Astrocyte of the spinal cord (primary cell): ENCODE measurements at places on chromosomes 5 and 9.

DNA sequence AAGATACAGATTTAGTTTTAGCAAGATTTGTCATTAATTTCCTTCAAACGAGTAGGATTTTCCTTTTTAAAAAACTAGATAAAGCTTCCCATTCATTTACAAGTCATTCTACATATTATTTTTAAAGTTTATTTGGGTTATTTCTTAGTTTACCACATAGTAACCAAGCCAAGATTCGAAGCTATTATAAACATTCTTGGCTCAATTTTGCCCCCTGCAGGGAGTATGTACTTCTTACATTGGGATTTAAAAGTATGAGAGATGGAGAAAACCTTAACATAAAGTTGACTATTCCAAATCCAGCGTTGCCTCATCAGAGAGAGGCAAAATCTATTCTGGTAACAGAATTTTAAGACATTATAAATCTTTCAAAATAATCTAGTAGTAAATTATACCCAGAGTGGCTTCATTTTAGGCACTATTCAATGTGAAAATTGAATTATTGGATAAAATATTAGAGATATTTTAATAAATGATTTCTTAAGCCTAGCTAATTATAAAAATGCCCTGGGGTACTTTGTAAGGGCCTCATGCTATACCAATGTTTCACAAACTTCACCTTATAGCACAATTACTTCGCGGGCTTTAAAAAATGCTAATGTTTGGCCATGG is 39.1 kb downstream of the FBN2 start:
- peak; percentile 84 for DNase-seq

DNA sequence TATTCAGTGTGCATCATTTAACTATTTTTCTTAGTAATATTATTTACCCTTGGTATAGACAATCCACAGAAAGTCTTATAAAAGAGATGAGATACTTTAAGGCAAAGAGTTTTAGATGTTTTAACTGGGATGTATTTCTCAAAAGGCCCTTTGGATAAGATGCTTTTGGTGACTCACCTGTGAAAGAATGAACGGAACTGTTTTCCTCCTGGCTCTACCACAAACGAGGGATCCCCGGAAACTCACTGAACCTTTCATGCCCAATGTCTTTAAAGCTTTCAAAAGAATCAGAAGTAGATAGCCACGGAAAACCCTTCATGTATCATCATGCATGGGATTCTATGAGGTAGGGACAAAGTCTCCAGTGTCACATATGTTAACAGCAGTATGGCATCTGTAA is 1.6 kb downstream of the ZNF782 start:
- no peak for DNase-seq

GRCh38 chr9:20684875-20685696 is 1.0 kb downstream of the FOCAD start:
- peak; percentile 75 for DNase-seq

DNA sequence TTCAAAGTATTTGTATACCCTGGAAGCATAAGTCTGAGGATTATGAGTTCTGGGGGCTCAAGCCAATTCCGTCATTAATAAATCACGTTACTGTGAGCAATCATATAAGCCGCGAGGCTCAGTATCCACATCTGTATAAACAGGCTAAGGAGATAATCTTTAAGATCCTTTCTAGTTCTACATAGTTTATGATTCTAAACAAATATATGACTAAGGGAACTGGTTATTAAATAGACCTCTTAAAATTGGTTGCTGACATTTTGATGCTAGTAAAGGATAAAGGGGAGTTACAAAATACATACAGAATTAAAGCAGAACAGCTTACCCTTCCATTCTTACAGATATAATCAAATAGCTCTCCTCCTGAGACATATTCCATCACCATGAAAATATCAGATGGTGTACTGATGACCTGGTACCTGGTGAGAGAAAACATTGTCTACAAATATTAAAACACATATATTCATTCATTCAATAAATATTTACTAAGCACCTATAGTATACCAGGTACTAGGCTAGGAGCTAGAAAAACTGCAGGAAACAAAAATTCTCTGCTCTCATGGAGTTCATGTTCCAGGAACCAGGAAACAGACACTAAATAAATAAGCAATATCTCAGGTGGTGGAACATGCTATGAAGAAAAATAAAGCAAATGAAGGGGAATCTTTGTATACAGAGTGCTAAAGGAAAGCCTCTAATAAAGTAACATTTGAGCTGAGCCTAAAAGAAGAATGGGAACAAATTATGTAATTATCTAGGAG is 19.5 kb upstream of the TTC33 start:
- no peak for DNase-seq

- peak; percentile 54 for DNase-seq
Observed at GRCh38 chr5:50666261-50667022, at the start of gene PARP8. Gene PARP8, plus strand, starts transcription at chr5:50666637. Its CDS starts 459 bp downstream, at chr5:50667096.

DNA sequence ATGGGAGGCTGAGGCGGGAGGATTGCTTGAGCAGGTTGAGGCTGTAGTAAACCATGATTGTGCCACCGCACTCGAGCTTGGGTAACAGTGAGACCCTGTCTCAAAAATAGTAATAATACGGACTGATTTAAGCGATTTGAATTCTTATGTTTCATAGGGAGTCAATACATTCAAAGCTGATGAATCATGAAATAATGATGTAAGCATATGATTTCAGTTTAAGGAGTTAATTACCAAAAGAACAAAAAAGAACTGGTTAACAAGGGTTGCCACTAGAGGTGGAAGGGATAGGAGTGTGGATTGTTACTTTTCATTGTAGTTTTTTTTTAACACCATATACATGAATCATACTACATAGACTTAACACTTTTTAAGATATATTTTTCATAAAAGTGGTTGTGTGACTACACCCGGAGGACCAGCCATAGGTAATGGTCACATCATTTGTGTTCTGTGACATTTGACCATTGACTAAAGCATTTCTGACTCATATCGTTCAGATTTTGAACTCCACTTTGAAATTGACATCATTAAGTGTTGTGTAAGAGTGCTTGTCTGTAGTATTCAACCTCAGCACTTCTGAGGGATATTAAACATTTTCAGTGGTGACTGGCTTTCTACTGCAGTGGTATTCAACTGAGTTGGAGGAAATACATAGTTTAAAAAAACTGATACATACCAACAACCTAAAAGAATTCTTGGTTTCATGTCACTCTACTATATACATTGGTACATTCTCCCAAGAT is 7.0 kb downstream of the TRMT10B start:
- peak; percentile 55 for DNase-seq

GRCh38 chr9:38422555-38423260 is 1.5 kb downstream of the IGFBPL1 start:
- no peak for DNase-seq

DNA sequence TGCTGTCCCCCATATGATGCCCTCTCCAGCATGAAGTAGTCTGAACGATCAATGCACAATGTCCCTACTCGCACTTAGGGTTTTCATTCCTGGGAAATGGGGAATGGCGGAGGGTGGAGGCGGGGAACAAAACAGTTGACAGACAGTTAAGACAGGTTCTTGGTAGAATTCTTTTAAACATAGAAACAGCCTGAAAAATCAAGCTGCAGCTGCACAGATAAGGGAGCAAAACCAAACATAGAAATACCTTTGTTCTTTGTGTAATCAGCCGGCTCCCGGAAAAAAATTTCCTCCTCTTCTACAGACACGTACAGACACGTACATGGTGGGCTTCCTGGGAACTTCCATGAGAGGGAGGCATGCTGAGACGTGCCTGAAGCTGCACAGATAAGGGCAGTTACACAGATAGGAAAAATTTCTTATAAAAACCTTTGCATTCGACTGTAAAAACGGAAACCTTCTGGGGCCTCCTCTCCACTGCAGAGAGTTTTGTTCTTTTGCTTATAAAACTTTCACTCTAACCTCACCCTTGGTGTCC is 662.4 kb upstream of the PTPRD start:
- no peak for DNase-seq

DNA sequence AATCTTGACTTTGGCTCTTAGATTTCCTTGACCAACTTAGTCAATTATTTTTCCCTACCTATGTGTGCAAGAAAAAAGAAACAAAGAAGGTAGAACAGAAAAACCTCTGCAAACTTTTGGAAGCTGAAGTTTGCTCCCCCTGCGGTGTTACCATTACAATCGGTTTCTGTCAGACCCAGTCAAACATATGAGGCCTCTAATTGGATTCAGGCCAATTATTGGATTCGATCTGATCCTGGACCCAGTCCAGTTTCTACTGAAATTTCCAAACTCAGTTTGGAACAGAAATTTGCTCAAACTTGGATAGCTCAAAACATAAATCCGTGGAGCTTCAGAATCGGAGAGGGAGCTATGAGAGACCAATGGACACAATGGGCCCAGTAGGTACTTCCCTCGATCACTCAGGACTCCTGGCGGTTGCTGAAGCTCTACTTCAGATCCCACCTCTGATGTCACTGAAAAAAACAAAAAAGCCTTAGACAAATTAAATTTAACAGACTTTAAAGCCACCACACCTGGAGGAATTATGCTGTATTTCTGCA is 523.9 kb downstream of the DMRTA1 start:
- DNase-seq = no peak

DNA sequence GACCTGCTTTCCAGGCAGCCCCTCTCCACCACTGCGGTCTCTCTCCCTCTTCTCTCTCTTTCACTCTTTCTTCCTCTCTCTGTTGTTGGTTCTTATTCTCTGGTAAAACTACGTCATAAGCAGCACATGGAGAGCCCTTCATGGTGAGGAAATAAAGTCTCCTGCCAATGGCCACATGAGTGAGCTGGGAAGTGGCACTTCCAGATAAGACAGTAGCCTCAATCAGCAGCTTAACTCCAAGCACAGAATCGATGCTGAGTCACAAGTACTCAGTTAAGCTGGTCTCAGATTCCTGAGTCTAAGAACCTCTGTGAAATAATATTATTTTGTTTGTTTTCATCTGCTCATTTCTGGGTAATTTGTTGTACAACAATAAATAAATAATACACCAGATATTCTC is 500.1 kb downstream of the GABRG2 start:
- no peak for DNase-seq

DNA sequence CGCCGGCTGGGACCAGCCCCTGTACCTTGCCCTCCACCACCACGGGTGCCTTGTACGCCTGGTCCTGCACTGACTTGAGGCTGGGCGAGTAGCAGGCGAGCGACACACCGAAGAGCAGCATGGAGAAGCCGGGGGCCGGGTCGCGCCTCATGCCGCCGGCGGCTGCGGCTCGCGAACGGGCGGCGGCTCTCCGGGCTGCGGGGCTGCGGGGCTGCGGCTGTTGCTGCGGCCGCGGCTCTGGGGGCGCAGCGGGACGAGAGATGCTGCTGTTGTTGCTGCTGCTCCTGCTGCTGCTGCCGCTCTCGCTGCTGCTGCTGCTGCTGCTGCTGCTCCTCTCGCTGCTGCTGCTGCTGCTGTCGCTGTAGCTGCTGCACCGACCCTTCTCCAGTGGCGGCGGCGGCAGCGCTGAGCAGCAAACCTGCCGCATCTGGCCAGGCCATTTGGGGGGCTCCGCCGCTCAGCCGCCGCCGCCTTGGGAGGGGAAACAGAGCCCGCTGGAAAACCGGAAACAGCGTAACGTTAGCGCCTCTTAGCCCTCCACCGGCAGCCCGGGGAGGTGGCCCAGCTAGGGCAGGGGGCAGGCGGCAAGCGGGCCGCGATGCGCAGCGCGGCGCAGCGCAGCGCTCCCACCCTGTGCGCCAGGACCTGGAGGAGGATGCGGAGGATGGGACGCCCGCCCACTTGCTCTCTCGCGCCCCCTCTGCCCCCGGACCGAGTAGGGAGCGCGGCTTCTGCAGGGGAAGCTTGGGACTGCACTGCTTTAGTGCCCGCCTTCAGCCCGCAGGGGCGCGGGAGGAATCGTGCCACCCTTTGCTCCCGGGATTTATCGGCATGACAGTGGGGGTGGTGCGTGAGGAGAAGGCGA is at the start of gene NRG2:
Gene NRG2 (minus strand): TSS at position 657 of the 865 bp plus-strand sequence.
- DNase-seq = peak; percentile 45

DNA sequence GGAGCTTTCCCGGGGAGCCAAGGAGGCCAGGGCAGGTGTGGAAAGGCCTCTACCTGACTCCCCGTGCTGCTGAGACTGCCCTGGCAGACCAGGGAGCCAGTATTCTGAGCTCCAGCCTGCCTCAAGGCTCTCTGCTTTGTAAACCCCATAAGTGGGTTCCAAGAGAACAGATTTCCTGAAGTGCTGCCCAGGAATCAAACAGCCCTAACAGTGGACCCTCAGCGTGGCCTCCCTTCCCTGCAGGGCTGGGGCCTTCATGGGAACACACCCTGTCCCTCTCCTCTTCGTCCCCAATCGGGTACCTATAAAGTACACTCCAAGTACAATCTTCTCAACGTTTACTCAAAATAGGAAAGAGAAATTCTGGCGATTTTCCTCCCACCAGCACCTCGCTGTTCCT is 252.5 kb downstream of the FSTL4 start:
- DNase-seq = no peak

DNA sequence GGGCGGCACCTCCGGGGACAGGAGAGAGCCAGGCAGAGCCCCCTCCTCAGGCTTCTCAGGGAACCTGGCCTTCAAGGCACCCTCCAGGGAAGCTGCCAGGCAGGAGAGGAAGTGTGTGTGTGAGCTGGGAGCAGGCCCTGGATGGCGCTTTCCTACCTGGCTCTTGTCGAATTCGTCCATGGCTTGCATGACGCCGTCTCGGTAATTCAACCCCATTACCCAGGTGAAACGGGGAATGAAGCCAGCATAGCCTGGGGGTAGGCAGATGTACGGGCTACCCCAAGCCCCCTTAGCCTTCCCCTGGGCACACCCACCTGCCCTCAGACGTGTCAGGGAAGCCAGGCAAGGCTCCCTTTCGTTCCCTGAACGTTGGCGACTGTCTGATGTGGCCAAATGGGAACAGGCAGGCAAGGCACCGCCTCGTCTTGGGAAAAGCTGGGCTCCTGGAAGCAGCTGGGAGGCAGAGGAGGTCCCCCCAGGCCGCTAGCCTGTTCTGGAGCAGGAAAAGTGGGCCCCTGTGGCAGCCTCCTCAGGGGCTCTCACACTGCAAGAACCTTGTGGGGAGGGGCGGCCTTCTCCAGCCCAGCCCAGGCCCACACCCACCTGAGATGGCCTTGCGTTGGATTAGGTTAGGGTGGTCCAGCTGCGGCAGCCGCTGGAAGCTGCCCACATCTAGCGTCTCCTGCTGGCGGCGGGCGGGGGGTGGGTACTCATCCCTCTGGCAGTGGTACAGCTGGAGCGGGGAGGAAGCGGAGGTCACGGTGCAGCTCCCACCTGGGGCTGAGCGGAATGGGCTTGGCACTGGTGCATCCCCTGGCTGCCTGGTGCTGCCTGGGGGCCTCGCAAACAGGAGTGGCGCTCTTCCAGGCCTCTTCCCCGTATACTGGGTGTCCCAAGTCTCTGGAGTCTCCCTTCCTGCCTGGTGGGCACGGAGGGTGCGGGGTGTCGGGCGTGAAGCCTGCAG is 3.7 kb downstream of the TUBB4B start:
- DNase-seq = no peak
